ENCODE measurements at places on chromosomes 2 and 18.

- no peak for DNase-seq
Observed at GRCh38 chr18:34965108-34965507, 76.1 kb upstream of the MAPRE2 start.

GRCh38 chr18:6543330-6543908 is 128.7 kb upstream of the L3MBTL4 start:
- no peak for DNase-seq

- DNase-seq: no peak
Observed at GRCh38 chr2:71156573-71156972, 26.1 kb downstream of the MPHOSPH10 start.

GRCh38 chr2:111662771-111663470 is 221.1 kb downstream of the ANAPC1 start:
- DNase-seq: no peak

DNA sequence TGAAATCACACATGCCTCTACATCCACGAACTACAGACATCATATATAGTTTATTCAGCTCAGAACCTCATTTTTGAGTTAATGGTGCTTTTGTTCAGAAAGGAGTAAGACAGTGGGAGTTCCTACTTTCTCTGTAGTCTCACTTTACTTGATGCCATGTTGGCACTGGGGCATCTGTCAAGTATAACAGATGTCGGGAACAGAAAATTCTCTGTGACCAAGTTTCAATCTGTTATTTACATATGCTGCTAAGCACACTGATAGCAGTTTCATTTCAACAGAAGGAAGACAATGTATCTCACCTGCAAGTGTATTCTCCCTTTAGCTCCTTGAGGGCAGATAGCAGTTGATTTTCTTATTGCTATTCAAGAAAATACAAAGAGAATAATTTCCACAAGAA is 774.1 kb downstream of the METTL4 start:
- no peak for DNase-seq

DNA sequence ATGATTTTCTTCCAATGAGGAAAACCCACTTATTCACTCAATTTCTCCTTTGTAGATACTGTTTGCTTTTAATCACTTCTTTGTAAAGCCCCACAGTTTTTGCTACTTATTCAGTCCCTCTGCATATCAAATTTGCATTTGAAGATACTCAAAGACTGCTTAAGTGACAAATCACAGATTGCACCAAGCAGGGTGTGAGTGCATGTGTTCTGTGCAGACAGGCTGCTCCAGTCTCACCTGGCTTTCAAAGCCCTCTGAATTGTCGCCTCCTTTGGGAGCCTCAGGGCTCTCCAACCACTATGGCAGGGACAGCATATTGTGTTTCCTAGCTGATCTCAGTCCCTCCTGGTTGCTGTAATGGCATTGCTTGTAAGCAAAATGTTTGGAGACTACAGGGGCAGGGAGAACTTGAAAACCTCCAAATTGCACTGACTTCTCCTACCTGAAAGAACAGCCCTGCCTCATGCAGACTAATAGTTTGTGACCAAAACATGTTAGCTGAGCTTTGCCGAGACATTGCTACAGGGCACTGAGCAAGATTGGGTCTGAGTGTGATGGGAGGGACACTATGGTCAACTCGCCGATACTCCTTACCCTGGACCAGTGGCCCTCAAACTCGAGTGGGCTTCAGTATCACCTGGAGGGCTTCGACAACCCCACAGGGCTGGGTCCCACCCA is 96.8 kb downstream of the POLE4 start:
- no peak for DNase-seq

DNA sequence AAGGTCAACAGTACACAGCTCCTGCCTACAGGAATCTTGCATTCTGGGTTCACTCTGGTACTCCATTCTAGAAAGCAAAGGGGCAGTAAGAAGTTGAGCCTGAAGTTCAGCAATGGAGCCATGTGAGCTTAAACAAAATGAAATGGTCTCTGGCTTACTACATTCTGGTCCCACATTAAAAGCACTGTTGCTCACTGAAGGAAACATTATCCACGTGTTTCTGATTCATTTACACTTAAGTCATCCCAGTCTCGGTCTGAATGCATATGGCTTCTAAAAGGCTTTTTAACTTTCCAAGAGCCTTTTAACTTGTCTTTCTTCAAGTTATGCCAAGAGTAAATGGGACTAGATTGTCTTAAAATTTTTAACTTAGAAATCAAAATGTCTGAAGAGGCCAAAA is 177.8 kb downstream of the LNPK start:
- no peak for DNase-seq

- no peak for DNase-seq
Observed at GRCh38 chr2:136284226-136285119, 166.5 kb upstream of the CXCR4 start.

DNA sequence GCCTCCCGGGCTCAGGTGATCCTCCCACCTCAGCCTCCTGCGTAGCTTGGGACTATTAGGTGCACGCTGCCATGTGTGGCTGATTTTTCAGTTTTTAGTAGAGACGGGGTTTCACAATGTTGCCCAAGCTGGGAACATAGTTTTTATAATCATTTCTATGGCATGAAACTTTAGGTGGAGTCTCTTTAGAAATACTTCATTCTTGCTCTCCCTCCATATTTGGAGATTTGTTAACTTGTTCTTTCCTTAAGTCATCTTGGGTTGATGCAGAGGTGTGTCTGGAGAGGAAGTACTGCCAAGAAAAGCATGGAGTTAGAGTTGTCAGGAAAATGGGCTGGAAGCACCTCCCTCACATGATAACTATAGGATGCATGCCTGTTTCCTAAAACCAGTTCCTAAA is 17.4 kb downstream of the ZNF532 start:
- DNase-seq: no peak

GRCh38 chr2:212337036-212337435 is 201.6 kb downstream of the ERBB4 start:
- no peak for DNase-seq

- DNase-seq: no peak
Observed at GRCh38 chr2:204265681-204266181, 279.5 kb upstream of the PARD3B start.

- no peak for DNase-seq
Observed at GRCh38 chr2:132884705-132885104, 214.7 kb upstream of the LYPD1 start.

DNA sequence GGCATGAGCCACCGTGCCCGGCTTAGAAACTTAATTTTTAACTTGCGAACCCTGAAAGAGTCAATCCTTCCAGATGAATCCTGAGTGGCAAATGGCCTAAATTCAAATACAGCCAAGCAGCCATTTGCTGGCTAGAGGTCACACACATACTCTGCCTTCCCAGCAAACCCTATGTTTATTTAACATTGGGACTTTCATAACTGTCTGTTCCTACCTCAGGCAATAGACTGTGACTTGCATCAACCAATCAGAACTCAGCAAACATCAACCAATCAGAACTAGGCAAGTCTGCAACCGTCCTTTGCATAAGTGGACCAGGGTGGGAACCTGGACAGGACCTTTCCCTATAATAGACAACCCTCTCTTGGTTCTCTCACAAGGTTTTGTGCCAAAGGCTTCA is 127.5 kb downstream of the DTNB start:
- no peak for DNase-seq

DNA sequence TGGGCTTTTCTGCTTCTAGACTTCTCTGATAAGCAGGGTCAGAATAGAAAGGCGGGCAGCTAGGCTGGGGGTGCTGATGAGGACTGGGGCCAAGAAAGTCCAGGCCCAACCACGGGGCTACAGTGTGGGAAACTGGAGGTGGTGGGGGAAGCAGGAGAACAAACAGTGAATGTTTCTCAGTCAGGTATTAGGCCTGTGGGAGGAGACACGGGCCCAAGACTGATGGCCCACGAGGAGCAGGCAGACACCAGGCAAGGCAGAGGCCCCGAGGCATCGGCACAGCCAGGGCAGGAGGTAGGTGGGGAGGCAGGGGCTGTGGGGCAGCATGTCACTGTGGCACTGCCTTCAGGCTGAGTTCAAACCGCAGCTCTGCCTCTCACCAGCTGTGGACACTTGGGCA is 40.7 kb downstream of the KCNIP3 start:
- DNase-seq: no peak

GRCh38 chr18:55500316-55501086 is 87.5 kb downstream of the TCF4 start:
- no peak for DNase-seq

- DNase-seq: no peak
Observed at GRCh38 chr2:26735883-26736588, 28.0 kb upstream of the SLC35F6 start.

GRCh38 chr18:57542812-57543427 is 43.6 kb downstream of the FECH start:
- no peak for DNase-seq

DNA sequence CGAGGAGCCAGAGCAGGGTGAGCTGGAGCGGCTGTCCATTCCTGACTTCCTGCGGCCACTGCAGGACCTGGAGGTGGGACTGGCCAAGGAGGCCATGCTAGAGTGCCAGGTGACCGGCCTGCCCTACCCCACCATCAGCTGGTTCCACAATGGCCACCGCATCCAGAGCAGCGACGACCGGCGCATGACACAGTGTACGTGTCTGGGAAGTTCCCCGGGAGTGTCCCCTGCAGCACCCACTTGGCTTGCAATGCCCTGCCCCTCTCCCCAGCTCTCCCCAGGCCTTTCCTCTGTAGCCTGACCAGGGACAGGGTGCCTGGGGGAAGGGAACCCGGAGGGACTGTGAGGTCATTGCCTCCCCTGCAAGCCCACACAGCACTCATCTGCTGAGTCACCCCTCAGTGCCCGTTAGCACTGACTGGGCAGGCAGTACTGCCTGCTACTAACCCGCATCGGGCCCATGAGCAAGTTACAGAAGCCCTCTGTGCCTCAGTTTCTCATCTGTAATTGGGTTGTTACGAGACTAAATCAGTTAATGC is 29.4 kb upstream of the GMPPA start:
- no peak for DNase-seq

- DNase-seq: no peak
Observed at GRCh38 chr2:118112771-118113334, 24.6 kb downstream of the INSIG2 start.

DNA sequence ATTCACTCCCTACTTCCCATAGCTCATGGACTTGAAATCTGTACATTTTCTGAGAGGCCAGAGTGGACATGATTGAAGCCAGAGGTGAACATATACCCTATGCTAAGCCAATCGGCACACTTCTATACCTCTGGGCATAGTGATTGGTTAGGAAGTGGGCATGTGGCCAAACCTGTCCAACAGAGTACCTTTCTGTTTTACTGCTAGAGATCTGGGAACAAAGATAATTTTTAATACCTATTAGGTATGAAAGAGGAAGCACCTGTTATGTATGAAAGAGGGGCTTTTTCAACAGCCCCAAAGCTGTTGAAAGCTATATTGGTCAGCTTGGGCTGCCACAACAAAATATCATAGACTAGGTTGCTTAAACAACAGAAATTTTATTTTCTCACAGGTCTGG is 27.7 kb downstream of the METTL8 start:
- DNase-seq: no peak

DNA sequence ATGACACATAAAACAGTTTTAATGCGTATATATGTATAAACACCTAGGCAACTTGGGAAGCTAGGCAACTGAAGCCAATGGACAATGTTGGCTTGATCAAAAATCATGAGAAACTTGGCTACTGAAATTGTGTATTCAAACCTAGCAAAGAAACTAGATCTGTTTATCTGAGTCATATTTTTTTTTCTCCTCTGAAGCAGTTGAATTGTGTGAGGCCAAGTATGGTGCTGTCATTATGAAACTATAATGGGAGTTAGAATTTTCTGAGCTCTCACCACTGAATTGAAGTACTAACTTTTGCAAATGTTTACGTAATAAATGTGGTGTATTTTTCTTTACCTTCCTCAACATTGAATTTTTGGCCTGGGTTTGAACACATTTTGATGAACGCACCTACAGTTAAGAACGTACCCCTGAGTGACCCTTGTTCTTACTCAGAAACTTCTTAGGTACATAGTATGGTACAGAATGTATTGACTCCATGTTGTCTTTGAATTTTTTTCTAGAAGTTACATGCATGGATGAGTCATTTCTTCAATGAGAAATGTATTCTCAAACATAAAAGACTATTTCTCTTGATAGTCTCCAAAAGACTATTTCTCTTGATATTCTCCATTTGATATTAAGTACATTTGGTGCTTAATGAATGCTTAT is 23.8 kb downstream of the CD28 start:
- no peak for DNase-seq

DNA sequence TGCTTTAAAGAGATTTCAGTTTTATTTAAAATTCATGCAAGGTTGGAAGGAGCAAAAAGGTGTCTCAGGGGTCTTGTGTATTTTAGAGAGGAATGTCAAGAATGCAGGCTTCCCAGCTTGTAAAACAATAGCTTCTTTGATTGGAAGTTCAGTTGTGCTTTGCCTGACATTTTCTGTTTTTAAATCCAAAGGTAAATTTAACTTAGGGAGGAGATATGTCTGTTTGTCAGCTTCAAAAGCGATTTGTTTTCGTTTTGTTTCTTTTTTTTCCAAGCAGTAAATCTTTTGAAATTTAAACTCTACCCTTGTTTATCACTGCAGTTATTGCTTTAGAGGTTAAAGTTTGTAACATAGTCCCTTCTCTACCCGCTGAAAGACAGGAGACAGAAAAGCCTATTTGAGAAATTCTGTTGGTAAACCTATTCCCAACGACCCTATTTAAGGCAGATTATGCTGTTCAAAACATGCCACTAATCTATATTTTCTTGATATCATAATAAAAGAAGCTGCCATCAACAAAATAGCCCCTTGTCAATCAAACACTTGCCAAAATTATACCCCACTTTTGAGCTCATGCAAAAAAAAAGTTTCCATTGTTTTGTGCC is 639.6 kb downstream of the IRS1 start:
- no peak for DNase-seq

- DNase-seq: no peak
Observed at GRCh38 chr18:49015886-49016647, 65.3 kb upstream of the SMAD7 start.

DNA sequence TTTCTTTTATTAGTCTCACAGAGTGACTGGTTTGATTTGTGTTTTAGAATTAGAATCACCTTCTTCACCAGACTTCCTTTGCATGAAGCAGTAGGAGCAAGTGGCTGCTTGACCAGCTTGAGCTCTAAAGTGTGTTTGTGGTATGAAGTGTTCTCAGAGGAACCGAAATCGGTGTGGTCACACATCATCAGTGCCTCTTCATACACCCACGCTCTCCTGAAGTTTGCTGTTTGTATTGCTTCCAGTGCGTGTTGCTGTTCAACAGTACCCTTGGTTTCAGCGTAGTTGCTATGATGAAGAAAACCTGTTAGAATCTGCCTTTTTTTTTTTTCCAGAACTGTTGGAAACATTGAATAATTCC is 77.9 kb downstream of the LIMS1 start:
- DNase-seq: no peak

- no peak for DNase-seq
Observed at GRCh38 chr2:220847589-220847988, 724.5 kb downstream of the EPHA4 start.
